ENCODE measurements at places on chromosomes 7 and 10.

DNA sequence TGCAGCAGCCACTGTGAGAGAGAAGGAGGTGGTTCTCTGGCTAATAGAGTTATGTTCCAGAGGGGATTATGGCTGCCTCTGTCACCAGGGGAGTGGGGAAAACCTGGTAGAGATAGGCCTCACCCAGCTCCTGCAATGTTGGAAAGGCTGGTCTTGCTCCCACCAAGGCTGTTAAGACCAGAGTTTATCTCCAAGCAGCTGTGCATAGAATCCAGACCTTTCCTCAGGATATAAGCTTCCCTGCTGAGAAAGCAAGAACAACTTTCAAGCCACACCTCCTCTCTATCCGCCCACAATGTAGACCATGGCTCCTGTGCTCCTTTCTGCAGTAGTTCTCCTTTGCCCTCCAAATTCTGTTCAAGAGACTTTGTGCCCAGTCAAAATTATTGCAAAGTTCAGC lies 1375.4 kb downstream of the REEP3 start:
- DNase-seq: no peak

DNA sequence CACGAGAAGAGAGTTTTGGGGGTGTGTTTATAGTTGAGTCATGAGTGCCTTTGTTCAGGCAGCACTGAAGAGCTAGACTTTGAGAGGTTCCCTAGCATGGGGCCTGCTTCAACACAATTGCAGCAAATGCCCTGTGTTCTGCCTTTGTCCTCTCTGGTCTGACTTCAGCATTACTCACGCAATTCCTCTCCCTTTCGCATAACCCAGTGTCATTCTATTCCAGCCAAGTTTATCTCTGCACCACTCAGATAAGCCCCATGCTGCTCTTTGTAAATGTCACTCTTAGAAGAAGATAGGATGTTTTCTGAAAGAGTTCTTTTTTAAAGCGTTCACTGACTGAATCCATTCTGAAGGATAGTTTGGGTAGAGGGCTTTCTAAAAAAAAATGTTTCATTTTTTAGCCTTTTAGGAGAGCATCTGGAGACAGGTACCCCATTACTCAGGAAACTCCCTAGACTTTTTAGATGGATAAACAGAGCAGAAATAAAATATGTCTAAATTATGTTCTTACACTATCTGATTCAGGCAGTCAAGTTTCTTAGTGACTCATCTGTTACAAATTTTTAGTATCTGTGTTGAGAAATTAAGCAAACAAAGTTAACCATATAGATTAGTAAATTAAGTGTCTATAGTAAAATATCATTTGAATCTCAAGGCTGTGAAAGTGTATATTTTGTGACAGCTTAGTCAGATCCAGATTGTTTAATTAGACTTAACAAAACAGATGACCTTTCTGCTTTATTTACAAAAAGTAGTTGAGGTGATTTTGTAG lies 318.5 kb downstream of the GPR158 start:
- no peak for DNase-seq

GRCh38 chr10:114716811-114717404 lies 58.8 kb upstream of the ABLIM1 start:
- DNase-seq: no peak

DNA sequence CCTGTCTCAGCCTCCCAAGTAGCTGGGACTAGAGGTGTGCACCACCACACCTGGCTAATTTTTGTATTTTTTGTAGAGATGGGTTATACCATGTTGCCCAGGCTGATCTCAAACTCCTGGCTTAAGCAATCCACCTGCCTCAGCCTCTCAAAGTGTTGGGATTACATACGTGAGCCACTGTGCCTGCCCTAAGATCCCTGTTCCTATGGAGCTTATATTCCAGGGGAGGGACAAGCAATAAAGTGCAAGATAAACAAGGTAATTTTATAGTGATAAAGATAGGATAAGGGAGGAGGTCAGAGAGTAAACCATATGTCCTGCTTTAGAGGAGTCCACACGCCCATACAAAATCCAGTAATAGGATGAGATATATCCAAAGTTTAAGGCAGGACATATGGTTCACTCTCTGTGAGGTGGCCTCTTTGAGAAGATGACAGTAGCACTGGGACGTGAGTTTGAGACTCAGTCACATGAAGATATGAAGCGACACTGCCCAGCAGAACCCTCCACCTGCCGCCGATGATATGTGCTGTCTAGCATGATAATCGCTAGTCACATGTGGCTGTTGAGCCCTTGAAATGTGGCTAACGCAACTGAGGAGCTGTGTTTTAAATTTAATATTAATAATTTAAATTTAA lies 113.5 kb upstream of the PDCD4 start:
- DNase-seq: no peak

GRCh38 chr10:75106242-75106641 lies 5.2 kb upstream of the SAMD8 start:
- DNase-seq: no peak
